ENCODE measurements at places on chromosomes 2 and 18.

DNA sequence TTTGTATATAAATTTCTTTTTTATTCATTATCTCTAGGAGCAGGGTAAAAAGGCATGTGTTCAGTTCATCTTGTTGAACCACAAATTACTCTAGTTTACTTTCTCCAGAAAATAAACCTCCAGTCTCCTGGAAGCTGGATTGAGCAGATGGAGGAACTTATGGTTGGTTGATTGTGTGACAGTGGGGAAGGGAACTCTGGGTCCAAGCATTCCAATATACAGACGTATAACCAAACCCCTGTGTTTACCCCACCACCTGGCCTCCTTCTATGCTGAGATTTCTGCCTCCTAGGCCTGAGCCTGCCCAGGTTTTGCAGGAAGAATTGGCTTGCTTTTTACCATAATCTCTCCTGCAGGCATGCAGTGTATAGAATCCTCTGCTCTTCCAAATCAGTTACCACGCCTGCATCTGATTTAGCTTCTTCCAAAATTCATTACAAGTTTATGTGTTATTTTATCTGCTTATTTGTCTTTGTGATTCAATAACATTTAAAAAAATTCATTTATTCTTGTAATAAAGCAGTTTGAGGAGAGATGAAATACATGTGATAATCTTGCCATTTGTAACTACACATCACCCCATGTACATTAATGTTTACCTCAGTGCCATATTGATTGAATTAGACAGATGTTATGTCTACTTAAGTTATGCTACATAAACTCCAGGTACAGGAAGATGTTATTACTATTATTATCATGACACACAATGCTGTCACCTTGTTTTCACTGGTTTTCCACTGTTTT is 2.5 kb upstream of the RAB27B start:
- DNase-seq, result no peak

DNA sequence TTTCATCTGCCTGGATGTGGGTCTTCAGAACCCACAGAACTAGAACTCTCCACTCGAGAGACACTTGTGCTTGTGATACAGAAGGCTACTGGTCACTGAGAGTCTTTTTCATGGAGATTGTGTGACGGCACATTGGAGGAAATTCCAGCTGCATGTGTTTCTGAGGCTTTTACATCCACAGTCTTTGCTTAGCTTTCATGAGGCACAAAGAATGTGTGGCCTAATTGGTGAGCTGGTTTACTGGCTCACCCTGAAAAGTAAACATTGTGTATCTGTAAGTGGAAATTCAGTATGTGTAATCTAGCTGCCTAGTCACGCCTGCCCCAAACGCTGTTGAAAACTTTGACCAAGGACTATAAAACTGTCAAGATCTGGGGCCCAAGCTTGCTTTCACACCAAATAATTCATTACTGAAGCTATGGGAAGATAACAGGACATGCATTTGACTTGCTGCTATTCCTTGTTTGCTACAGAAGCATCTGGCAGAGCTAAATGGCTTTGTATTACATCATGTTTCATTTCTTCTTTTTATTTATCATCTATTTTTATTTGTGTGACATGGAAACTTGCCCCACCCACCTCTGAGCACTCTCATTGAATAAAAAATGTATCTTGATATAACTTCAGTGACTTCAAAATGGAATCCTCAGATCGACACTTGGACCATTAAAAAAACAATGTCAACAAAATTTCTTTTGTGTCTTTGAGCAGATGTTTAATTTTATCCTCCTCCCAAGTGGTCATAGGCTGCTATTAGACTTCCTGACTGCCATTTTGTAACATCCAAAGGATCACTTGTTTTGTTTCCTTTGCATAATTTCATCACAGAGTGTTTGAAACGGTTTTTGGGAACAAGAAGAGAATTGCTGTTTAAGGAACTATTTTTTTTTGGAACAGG is 80.2 kb downstream of the EFEMP1 start:
- no peak for DNase-seq

DNA sequence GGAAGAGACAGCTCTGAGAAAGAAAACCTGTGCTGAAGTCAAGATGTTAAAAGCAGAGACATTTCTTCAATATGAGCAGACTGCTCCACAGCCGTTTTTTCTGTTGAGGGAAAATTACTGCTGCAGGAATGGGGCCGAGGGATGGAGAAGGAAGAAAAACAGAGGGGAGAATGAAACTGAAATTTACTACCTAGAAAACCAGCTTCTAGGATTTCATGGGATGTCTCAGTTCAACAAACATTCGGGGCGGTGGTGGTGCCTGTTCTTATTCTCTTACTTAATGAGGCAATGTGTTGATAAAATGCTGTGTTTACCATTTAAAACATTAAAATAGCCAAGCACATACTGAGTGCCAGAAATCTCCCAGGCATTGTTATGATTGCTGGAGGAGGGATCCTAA is 557.1 kb upstream of the MEX3C start:
- no peak for DNase-seq

GRCh38 chr2:71151620-71152019 is 21.2 kb downstream of the MPHOSPH10 start:
- DNase-seq, result no peak

DNA sequence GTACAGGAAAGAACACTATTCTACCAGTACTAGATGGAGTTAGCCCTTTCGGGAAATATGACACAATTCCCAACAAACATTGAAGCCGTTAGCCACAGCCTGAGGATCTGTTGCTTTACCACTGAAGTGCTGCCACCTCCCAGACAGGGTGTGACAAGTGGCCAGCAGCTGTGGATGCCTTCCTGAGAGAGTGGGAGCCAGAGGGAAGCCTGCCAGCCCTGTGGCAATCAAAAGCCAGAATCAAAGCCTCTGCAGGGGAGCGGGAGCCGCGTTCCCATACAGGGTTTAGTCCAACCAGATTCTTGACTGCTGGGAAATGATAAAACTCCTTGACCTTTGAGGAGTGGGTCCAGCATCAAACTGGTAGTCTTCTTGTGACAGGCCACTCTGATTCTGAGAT is 38.0 kb downstream of the SLC4A1AP start:
- DNase-seq, result no peak

DNA sequence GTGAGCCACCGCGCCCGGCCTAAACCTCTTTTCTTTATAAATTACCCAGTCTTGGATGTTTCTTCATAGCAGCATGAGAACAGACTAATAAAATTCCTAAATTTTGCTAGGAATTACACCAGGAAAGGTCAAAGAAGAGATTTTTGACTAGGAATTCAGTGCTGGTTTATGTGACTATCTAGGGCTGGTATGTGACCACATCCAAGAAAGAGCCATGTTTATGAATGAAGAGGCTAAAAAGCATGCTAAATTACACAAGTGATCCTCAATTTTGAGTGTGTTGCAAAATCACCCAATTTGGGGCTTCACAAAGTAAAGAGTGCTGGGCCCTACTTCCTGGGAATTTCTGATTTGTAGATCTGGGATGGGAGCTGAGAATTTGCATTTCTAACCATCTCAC is 123.6 kb downstream of the CSRNP3 start:
- DNase-seq, result no peak

DNA sequence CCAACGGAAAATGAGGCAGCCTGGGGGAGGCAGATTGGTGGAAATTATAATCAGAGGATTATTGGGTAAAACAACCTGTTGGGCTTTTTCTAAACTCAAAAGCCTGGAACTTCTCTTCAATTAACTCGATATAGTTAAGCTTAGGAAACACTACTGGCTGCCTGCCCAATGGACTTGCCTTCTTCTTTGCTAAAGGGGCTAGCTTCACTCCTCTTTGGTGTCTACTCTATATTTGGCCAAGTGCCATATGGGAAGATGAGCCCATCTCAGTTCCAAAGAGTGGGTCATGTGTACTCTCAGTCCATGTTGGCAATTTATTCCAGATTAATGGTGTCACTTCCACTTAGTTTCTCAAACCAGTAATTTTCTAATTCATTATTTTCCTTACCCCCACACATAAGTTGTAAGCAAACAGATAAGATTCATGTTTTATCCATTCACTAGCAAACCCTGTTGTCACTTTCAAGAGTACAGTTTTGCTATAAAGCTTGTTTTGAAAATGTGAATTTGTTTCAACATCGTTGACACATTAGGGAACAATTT is 34.3 kb downstream of the DARS1 start:
- no peak for DNase-seq

DNA sequence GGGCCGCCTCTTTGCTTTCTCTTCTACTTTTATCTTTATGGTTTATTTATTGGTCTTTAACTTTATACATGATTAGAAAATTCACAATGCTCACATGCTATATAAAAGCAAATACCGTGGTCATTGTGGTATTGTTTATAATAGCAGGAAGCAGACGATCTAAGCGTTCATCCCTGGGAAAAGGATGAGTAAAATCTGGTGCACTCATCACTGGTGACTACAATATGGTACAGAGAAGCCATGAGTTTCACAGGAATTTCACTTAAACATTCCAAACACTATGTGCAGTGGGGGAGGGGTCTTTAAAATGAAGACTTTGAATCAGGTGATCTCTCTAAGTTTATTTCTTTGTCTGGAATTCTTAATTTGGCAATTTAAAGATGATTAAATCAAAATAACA is 97.9 kb downstream of the SCN3A start:
- no peak for DNase-seq

- peak; percentile 79 for DNase-seq
Observed at GRCh38 chr2:10776231-10776977, 36.2 kb downstream of the PDIA6 start.

GRCh38 chr2:204899983-204900382 is 354.7 kb downstream of the PARD3B start:
- no peak for DNase-seq

DNA sequence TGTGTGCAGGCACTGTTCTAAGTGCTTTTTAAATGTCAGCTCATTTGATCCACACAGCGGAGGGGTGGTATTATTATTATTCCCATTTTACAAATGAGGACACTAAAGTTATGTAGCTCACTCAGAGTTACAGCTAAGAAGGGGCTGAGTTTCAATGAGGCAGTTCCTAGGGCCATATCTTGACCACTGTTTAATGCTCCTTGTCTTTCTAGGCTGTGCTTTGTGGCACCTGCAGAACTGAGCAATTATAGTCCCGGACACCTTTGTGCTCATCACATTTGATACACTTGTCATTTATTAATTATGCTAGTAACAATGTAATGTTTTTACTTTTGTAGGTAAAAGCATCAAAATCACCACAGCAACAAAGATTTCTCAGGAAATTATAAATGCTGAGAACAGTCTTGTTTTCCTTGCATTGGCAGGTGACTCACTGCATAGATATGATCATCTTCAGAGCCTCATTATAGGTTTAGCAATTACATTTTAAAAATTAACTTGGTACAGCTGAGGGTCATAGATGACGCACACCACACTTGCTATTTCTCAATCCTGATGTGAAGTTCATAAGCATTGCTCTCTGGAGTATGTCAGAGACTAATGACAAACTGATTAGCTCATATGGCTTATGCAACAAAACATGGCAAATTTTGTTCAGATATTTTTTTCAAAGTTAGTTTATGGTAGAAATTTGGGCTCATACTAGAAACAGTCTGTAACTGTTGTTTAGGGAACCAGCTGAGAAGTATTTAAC is 366.8 kb downstream of the TGIF1 start:
- no peak for DNase-seq

GRCh38 chr2:164882276-164882675 is 40.7 kb upstream of the COBLL1 start:
- DNase-seq, result no peak

- no peak for DNase-seq
Observed at GRCh38 chr18:9779630-9780029, 71.5 kb downstream of the RAB31 start.

- no peak for DNase-seq
Observed at GRCh38 chr18:10405816-10406663, 48.4 kb upstream of the APCDD1 start.

DNA sequence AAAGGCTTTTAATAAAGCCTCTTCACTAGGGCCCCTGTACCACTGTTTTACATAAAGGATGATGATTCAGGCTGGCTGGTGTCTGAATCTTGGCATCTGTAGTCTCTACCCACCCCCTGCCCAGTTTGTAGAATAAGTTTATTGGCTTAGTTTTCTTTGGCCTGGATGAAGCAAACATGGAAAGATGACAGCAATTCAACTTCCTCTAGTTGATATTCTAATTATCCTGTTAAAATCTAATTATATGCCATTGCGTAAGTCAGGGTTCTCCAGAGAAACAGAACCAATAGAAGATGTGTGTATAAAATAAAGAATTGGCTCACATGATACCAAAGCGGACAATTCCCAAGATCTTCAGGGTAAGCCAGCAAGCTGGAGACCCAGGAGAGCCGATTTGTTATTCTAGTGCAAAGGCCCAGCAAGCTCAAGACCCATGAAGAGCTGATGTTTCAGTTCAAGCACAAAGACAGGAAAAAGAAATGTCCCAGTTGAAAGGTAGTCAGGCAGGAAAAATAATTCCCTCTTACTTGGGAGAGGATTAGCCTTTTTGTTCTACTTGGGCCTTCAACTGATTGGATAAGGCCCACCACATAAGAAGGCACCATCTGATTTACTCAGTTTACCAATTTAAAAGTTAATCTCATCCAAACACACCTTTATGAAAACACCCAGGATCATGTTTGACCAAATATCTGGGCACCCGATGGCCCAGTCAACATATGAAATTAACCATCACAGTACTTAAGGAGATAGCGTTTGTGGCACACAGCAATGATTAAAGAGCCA is 82.6 kb upstream of the LYPD1 start:
- no peak for DNase-seq

DNA sequence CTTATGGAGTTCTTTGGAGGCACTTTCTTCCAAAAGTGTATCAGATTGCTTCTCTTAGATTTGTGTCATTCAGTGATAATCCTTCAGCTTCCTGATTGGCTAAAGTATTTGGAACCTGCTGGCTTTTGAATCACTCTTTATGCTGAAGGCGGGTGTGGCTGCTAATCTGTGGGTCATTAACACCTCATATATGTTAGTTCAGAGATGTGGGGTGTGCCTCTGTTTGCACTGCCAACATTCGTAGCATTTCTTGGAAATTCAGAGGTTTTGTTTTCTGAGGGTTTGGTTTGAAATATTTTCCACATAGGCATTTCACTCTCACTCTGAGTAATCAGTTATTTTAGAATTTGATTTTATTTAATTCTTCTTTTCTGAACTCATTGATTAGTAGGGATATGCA is 1604.4 kb upstream of the ACVR2A start:
- no peak for DNase-seq

DNA sequence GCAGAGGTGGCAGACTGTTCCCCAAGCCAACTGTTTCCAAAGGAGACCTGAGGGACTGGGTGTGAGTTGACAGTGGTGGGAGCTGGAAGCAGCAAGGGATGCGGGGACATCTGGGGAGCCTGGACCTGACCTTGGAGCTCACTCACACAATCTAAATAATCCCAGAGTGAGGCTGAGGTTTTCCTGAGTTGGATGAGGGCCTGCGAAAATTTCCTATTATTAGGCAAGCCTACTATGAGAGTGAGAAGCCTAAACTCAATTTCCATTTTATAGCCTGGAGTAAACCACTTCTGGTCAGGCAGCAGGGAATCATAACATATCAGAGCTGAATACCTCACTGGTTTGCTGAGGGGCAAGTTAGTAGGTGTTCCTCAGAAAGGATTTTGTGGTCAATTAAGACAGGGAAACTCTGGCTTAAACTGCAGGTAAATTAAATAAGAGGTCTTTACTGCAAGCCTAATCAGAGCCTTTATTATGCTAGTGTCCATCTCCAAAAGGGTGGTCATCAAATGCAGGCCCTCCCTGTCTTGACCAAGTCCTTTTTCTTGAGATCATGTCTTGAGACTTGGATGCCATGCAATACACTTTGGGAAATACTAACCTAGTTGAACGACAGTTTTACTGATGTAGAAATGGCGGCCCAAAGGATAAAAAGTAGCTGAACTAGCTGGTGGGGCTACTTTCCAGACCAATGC is 1.7 kb upstream of the COX5B start:
- no peak for DNase-seq

- DNase-seq, result no peak
Observed at GRCh38 chr2:68225119-68225632, 27.2 kb downstream of the PPP3R1 start.

GRCh38 chr2:66508484-66509071 is 73.7 kb downstream of the MEIS1 start:
- no peak for DNase-seq

All from posterior vena cava (tissue), 2 donors.